Stimulated activated CD4-positive, alpha-beta T cell treated with anti-CD3 and anti-CD28 coated beads, Interleukin-12 subunit alpha, Interleukin-12 subunit beta, amount 100 ng/mL, for 24 hours (primary cell): ENCODE measurements at places on chromosomes 7 and 10.

- no peak for DNase-seq
These were observed 362.0 kb upstream of the NFE2L3 start for GRCh38 chr7:25789701-25790640.

DNA sequence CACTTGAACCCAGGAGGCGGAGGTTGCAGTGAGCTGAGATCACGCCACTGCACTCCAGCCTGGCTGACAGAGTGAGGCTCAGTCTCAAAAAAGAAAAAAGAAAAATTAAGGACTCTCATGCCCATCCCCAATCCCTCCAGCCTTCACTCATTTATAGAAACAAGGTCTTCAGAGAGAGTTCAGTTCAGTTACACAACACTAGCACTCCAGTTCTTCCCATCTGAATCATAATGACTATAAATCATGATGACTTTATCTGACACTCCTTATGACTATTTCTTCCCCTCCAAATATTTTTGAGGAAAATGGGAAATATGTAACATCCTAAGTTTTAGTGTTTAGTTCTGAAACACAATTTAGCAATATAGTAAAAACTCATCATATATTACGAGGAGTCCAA is 107.4 kb upstream of the LSM8 start:
- DNase-seq = no peak

GRCh38 chr10:133210398-133211140 is 19.4 kb upstream of the UTF1 start:
- DNase-seq = no peak

GRCh38 chr10:6101181-6101580 is 12.3 kb downstream of the RBM17 start:
- DNase-seq = no peak

DNA sequence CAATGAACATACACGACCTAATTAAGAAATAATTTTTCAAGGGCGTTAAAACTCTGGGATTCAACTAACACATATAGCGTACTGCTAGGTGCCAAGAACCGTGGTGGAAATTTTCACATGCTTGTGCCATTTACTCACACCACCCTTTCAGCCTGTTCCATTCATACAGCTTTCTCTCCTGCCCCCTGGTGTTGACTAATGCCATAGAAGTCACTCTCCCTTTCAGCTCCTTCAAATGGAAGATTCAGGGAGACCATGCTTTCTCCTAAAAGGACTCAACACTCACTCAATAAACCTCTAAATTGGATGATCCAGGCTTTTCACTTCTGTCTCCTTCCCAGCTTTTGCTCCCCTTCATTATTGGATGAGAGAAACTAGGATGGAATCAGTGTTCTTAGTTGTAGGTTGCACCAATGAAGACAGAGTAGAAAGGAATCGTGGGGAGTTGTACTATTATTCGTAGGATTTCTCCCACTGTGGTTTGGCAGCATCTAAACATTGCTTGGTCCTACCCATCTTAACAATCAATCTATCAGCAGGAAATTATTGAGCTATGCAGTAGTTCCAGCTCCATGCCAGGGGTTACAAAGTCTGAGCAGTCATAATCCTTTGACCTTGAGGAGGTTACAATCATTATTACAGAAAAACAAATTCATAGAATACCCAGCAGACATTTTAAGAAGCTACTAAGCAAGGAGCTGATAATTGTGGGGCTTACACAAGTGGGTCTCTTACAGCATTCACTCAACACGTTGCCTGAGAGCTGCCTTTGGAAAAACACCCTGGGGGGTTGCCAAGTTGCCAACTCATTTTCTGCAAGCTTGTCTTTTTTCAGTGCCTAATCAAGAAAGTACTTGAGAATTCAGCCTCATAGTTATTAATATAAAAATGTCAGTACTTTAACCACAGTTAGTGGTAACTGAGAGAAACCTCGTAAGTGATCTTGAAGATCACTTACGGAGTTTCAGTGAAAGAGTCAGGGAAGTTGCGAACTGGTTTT is 2.8 kb upstream of the PPP1R3C start:
- no peak for DNase-seq

DNA sequence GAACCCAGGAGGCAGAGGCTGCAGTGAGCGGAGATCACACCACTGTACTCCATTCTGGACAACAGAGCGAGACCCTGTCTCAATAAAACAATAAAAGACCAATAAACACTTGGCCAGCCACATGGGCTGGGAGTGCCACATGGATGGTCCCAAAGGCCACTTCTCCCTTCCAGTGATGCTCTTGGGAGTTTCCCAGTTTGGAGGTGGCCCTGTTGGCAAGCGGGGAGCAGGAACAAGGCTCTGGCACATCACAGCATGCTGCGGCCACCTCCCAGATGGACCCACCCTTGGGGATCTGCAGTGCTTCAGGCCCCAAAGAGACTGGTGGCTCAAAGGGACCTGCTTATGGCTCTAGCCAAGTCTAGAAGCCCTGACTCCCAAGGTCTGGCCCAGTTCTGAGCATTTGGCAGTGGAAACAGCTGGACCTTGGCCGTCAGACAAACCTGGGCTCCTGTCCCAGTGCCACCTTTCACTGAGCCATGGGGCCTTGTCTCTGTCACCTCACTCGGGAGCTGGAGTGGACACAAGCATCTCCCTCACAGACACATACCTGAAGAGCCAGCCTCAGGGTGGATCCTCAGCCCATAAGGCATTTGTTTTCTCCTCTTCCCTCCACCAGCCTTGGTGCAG is 91.7 kb downstream of the COL13A1 start:
- DNase-seq = no peak

DNA sequence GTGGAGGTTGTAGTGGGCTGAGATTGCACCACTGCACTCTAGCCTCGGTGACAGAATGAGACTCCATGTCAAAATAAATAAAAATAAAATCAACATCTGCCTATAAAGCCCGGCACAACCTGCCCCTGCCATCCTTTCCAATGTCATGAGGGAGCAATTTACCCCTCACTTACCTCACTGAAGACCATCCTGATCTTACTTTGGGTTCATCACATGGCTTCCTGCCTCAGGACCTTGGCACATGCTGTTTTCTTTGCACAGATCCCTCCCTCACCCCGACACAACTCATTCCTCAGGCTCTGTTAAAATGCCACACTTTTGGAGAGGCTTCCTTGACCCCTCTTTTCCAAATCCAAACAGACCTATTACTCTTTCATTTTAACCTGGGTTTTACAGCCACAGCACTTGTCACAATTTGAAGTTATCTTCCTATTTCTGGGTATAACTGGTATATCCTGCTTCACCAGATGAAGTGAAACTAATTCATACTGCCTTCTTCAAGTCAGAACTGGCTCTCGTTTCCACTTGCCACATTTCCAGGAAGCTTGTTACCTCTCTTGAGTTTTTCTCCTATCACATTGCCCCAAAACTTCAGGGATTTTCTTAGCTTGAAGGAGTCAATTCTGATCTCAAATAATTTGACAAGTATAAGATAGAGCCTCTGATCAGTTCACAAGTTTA is 69.3 kb upstream of the PARD3 start:
- DNase-seq = no peak

- DNase-seq = no peak
These were observed 431.2 kb downstream of the PLXDC2 start for GRCh38 chr10:20247454-20247853.

GRCh38 chr10:69061305-69062161 is 26.4 kb upstream of the SRGN start:
- DNase-seq = no peak

DNA sequence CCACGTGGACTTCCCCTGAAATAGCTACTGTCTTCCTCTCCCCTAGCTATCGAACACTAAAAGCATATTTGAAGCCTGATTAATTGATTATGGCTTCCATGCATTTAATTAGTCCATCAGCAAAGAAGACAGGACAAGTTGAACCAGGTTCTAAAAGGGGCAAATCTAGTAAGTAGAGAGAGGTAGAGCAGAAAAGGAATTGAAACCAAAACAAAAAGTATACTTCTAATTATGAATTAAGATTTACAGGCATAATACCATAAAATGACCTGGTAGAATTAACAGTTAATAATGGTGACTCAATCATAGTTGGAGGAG is 393 bp upstream of the DNAJC1 start:
- no peak for DNase-seq

GRCh38 chr10:1611936-1612550 is 125.3 kb downstream of the ADARB2 start:
- no peak for DNase-seq

DNA sequence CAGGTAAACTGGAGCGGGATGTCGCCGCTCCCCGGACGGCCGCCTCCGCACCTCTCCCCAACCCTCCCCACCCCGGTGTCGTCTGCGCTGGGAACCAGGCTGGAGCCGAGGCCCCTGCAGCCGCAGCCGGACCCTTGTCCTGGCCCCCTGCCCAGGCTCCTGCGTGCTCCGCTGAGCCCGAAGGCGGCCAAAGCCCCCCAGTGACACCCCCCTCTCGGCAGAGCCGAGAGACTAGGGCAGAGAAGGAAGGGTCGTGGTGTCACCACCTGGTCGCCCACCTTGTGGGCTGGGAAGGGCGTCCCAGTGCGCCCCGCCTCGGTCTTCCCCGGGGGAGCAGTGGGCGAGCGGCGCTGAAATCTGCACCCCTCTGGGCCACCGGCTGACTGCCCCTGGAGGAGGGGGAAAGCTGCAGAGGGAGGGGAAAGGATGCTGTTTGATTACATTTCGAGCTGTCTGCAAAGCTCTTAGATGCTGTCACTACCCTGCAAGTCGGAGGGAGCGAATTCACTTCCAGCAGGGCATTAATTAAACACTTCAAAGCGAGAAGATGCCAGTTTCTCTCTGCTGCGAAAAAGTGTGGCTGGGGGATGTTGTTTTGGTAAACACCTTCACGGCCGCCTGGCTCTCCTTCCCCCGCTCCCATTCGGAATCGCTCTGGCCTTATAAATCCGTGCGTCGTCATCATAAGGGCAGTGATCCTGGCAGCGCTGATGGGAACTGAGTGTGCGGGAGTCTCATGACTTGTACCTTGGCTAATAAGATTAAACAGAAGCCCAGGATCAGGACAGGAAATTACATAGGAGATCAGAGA is 622 bp downstream of the DYNC1I1 start:
- DNase-seq = no peak

DNA sequence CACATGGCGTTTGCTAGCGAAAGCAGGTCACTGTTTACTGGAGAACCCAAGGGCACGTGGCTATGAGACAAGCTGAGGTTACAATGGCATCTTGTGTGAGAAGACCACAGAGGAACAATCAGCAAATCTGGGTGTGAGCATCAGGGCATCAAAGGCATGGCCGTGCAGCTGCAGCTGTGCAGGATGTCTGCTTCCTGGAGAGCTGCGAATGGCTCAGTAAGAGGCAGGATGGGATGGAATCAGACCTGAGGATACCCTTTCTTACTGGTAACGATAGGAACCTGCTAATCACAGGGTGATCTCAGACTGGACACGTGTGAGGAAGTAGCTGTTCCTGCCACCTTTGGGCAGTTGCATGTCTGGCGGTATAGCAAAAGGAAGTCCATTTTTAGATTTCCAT is 119.5 kb downstream of the RNF216 start:
- no peak for DNase-seq
